NCI-H1436 treated with DMSO at 0.1 percent for 48 hours (cell line): ENCODE measurements at places on chromosomes 11 and 22.

DNA sequence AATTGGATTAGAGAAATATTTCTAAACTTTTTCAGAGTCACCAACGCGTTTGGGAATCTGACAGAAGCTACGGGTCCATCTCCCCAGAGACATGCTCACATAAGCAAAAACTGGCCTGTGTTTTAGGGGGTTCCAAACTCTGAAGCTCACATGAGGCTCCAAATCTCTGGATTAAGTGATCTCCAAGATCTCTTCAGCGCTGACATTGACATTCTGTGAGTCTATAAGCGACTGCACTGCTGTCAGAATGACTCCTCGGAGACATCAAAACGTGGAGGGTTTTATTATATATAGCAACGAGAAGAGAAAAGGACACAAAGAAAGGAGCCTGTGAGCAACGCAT lies 642 bp upstream of the SIK2 start:
- DNase-seq: no peak

- DNase-seq: no peak
Observed at GRCh38 chr22:41229730-41230400, 10.9 kb downstream of the CHADL start.

DNA sequence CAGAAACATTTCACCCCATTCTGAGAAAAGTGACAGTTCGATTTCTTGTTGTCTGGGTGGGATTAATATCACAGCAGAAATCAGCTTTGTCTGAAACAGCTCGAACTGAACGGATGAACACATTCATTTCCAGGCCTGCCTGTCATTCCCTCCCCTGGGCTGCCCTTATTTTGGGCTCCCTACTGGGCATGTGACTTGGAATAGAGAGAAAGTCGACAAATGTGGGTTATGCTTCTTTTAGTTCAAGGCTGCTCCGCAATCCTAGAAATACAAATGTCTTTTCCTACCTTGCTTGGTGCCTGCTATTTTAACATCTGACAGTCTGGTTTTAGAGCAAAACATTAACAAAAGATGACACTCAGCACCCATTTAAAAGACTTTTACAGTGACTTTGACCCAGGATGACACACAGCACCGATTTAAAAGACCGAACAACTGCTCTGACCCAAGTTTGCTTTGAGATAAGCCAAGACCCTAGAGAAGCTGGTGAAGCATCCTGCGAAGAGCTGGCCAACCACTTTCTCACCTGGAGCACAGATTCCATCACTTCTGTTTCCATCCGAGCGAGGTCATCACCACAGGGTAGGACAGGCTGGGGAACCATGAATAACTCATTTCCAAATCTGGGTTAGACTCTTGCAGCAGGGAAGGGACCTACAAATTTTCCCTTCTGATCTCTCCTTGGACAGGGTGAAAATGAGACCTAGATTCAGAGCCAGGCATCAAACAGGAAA lies 13.1 kb downstream of the CLMP start:
- DNase-seq: no peak

DNA sequence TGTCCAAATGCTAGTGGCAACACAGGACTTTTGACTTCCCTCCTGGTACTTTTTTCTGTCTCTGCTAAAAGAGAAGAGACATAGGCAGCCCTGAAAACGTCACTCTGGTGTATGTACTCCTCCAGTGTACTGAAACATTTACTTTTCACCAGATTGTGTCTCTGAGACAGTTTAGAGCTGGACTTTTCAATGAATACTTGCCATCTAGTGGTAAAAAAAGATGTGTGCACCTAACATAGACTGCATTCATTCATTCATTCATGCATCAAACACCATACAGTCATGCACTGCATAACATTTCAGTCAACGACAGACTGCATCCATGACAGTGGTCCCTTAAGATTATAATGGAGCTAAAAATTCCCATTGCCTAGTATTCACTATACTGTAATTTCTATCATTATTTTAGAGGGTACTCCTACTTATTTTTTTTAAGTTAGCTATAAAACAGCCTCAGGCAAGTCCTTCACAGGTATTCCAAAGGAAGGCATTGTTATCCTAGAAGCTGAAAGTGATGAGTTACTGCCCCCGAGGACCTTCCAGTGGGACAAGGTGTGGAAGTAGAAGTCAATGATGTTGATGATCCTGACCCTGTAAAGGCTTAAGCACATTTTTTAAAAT lies 186.2 kb downstream of the SPON1 start:
- DNase-seq: no peak

DNA sequence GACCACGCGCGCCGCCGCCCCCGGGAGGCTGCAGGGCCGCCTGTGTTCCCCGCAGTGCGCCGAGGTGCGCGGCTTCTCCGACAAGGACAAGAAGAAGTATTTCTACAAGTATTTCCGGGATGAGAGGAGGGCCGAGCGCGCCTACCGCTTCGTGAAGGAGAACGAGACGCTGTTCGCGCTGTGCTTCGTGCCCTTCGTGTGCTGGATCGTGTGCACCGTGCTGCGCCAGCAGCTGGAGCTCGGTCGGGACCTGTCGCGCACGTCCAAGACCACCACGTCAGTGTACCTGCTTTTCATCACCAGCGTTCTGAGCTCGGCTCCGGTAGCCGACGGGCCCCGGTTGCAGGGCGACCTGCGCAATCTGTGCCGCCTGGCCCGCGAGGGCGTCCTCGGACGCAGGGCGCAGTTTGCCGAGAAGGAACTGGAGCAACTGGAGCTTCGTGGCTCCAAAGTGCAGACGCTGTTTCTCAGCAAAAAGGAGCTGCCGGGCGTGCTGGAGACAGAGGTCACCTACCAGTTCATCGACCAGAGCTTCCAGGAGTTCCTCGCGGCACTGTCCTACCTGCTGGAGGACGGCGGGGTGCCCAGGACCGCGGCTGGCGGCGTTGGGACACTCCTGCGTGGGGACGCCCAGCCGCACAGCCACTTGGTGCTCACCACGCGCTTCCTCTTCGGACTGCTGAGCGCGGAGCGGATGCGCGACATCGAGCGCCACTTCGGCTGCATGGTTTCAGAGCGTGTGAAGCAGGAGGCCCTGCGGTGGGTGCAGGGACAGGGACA lies 2.7 kb downstream of the NLRP6 start:
- no peak for DNase-seq

DNA sequence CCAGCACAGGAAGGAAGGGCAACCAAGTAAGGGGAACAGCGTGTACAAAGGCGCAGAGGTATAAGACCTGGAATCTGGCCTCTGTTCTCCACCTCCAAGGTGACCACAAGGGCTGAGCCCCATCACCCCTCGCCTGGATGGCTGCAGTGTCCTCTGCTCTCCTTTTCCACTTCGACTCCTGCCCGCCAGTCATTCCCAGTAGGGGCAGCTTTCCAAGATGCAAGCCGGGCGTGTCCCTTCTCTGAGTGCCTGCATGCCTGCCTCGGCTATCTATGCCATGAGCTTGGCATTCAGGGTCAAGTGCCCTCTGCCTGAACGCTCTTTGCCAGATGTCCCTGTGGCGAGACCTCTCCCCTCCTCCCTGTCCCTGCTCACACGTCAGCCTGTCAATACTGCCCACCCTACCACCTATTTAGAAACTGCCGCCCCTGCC lies 17.0 kb downstream of the FADS3 start:
- no peak for DNase-seq

GRCh38 chr11:126722006-126722736 lies 278.4 kb downstream of the KIRREL3 start:
- DNase-seq: no peak

DNA sequence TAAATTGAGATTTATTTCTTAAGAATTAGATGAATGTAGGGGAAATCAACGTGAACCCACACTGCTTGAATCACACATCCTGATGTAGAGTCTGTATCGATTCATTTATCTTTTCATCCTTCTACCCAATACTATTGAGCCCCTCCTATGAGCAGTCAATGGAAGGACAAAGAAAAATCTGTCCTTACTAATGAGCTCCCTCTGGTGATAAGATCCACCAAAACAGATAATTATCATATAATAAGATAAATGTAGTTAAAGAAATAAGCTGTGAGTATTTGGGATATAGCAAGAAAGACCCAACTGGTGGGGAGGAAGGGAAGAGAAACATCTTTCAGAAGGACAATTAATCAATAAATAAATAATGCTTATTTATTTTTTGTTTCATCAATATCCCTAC lies 385.1 kb upstream of the CCDC90B start:
- no peak for DNase-seq

DNA sequence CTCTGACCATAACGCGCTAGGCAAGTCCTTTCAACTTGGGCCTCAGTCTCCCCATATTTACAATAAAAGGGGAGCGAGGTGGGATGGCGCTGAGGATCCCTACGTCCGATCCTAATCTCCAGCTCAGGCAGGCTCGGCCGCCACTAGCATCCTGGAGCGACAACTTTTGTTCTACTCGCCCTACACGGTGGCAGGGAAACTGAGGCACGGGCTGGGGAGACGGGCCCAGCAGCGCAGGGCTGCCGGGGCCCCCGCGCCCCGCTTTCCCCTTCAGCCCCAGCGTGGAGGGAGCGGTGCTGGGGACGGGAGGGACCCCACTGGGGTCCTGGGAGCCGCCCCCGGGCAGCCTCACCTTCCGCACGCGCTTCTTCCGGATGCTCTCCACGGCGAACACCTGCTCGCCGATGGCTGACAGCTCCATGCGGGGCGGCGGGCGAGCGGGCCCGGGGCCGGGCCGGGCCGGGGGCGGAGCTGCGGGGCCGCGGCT lies 413 bp downstream of the CBX7 start:
- DNase-seq: no peak
